ENCODE measurements at places on chromosomes 7 and 10.

GRCh38 chr7:128945668-128946366, 8.1 kb downstream of the IRF5 start:
- no peak for DNase-seq

DNA sequence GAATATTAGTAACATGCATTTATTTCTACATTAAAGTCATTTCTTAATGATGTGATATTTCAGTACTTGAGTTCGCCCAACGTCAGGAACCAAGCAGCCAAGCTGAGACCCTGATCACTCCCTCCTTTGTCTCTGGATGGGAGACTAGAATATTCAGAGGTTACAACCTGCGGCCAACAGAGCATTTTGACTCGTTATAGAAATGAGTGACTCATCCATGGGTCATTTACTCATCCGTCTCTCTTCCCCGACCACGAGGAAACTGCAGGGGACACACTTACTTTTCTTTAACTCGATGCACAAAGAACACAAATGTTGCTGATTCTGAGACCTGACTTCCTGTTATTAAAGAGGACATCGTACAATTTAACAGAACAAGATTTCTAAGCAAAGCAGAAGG, 343.3 kb downstream of the FRMD4A start:
- no peak for DNase-seq

GRCh38 chr10:93180482-93180931, 106.8 kb downstream of the CYP26A1 start:
- no peak for DNase-seq

DNA sequence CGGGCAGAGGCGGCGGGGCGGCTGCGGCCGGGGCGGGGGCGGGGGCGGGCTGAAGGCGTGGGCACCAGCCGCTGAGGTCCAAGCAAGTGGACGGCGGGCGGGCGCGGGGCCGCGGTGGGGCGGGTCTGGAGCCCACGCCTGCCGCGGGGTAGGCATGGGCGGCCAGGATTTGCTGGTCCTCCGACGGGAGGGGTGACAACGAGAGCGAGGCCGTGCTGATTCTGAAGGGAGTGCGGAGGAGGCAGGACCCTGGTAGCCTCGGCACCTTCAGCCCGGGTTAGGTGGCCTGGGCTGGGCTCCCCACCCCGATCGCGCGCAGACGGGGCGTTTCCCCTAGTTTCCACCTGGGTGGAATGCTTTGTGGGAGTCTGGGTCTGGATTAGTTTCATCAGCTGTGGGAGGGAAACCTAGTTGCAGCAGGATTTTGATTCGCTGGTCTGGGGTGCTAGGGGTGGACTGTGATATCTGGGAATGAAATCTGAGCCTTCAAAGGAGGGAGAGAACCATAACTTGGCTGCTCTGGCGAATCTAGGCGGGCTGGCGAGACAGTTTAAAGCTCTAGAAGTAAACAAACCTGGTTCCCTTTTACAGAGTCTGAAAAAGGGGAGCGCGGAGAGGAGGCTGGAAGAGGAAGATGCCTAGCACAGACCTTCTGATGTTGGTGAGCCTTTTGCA, 609 bp downstream of the SGPL1 start:
- DNase-seq, result peak; percentile 62

DNA sequence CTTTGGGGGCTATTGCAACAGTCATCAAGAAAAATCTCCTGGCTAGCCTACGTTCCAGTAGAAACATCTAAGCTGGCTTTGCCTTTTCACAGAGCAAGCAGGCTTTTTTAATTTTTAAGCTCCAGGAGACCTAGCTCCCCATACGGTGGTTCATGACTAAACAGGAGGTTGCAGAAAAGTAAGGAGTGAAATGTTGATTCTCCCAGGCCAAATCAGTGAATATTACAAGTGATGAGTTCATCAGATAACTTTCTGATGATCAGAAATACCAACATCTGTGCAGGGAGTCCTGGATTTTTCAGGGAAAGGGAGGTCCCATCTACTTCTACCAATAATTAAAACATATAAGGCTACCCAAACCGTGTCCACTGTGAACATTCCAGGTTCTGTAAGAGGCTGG, 477.3 kb upstream of the CELF2 start:
- DNase-seq, result no peak

DNA sequence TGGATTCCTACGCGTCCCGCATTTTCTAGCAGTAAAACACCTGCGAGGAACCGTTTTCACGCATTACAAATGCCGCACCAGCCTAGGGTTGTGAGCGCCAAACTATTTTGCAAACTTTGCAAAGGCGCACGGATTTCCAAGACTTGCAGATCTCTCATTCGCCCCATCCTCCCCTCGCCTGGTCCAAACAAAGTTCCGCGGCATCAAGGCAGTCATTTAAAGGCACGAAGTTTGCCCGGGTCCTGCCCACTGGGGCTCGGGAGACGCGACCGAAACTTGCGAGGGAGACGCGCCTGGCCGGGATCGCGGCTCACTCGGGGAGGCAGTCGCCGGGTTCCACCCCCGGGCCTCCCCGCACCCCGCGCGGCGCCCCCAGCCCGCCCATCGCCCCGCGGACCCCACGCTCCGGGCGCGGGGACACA, 613 bp downstream of the USP6NL start:
- DNase-seq, result peak; percentile 61

GRCh38 chr10:83680470-83680891, 458.8 kb upstream of the GHITM start:
- DNase-seq, result no peak

GRCh38 chr10:52994370-52994769, 221.8 kb upstream of the MBL2 start:
- no peak for DNase-seq

DNA sequence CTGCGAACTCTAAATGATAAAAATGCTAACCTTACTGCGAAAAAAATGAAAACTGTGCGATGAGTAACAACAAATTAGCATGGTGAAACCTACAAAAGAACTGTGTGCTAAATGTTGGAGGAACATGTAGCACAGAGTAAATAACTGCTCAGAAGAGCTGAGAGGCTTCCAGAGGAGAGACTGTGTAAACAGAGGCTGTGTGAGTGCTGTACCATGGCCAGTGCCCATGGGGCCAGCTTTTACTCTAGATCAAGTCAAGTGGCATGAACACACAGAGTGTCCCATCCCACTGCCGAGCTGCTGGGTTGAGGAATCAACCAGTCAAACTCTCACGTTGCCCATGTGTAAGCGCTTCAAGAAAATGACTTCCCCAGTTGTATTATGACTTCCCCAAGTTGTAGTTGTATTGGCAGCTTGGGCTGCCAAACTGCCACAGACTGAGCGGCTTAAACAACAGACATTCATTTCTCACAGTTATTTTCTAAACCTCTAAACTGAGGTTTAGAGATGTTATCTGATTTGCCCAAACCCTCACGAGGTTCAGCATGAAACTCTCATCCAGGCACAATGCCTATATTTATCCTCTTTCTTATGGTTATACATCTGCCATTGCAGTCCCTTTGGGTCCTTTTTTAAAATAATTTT, 270.7 kb downstream of the ABCA13 start:
- DNase-seq, result no peak

DNA sequence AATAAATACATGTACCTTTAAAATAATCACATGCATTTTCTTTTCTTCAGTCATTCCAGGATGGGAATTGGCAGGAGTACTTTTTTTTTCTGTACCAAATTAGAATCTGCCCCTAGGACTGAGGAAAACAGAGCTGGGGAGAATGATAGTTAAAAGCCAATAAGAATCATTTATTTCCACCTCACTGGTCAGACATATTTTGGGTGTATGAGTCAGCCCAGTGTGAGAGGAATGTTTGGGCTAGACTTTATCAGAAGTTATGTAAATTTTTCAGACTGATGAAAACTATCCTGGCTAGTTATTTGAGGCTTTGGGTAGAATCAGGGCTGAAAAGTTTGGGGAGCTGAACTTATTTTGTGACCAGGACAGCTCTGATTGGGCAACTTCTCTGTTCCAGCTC, 303.1 kb upstream of the NPSR1 start:
- no peak for DNase-seq

DNA sequence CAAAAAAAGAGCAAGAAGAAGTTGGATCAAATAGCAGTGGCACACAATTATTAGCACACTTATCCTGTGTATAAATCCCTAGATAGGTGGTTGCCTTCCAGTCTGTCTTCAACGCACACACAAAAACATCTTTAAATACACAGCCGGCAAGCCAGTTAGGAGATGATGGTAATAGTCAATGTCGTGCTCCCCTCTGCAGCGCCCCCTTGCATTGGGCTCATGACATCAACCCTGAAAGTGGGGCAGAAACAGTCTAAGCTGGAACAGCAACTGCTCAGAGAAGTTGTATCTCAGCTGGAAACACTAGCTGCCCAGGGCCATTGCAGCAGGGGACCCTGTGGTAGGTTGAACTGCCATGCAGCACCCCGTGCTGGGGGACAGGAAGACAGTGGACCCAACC, 179.5 kb upstream of the YAE1 start:
- DNase-seq, result no peak

GRCh38 chr7:113652501-113652900, 266.3 kb downstream of the PPP1R3A start:
- no peak for DNase-seq

DNA sequence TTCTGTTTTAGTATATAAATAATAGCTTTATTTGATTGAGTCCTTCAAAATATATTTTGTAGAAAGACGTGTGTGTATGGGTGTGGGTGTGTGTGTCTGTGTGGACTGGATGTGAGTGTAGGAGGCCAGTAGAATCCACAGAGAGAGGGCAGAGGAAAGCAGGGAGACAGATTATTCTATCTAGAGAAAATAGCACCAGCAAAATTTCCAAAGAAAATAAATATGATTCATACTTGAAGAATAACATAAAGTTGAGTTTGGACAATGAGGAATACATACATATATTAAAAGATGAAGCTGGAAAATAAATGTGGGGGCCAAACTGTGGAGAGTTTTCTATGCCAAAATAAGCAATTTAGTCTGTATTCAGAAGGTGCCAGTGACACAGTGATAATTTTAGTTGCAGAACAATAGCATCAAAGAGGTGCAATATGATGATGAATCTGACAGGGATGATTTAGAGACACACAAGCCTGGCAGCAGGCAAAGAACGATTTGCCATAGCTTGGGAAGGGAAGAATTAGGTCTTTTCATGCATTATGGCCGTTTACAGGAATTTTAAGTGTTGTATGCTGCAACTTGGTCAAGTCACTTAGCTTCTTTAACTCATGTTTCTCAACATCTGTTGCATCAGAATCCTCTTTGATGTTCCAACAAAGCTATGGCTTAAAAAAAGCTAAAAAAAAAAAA, 121.3 kb downstream of the SEMA3A start:
- DNase-seq, result no peak

DNA sequence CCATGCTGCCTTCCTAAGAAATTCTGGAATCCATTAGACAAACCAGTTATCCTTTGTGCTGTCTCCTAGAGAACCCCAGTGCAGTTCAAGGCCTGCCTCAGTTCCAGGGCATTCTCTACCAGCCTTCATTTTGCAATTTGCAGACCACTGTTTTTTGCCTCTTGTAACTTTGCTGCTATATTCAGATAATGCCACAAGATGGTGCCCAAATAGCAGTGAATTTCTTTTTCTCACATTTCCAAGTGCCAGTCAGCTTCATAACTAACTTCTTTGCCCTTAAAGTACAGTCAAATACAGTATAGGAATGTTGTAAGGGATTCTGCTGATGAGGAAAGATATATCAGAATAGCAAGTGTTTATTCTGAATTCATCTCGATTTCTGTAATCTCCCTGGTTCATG, 25.2 kb downstream of the LOXL4 start:
- DNase-seq, result no peak

DNA sequence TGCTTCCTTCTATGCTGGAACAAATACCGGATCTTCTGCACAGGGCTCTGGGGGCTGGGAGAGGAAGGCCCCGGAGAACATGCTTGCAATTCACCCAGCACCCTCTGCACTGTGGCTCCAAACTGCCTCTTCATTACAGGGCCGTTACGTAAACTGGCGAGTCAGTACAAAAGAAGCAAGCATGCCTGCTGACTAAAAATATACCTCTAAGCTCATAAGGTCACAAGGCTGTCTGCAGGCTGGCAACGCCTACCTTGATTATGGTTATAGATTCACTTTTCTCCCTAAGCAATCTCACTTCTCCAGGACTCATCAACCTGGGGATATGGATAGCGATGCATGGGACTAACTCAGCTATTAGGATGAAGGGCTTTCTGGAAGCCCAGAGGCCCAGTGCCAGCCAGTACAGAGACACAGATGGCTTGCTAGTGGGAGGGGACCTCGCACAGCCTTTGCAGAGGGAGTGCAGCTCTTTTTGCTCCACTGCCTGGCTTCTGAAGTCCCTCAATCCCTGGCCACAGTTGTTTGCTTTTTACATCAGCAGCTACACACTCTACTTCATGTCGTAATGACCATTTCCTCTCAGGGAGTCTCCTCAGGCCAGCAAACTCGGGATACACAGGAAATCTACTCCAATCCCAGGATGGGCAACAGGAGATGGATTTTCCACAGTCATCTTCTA, 96.1 kb downstream of the SH3PXD2A start:
- no peak for DNase-seq

DNA sequence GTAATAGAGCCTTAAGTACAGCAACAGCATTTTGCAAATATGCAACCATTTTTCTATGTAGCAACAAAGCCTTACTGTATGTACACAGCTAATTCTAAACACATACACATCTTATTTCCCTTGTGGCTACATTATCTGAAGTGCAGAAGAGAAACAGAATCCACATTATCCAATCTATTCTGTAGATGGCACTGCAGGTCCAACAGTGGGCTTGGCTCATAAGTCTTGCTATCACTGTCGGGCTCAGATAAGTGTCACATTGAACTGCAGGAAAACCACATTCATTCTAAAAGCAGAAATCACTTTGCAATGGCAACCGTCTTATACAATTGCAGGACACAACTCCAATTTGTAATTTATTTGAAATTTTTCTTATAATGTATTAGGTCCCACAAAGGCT, 109.8 kb upstream of the NOBOX start:
- DNase-seq, result no peak

- DNase-seq, result no peak
Measured at GRCh38 chr10:93030409-93030808, 30.2 kb upstream of the CYP26C1 start.

DNA sequence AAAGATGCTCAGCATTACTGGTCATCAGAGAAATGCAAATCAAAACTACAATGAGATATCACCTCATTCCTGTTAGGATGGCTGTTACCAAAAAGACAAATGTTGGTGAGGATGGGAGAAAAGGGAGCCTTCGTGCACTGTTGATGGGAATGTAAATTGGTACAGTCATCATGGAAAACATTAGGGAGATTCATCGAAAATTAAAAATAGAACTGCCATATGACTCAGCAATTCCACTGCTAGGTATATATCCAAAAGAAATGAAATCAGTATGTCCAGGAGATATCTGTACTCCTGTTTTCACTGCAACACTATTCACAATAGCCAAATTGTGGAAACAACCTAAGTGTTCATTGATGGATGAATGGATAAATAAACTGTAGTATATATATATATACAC, 228.1 kb downstream of the ACTR3B start:
- DNase-seq, result no peak

DNA sequence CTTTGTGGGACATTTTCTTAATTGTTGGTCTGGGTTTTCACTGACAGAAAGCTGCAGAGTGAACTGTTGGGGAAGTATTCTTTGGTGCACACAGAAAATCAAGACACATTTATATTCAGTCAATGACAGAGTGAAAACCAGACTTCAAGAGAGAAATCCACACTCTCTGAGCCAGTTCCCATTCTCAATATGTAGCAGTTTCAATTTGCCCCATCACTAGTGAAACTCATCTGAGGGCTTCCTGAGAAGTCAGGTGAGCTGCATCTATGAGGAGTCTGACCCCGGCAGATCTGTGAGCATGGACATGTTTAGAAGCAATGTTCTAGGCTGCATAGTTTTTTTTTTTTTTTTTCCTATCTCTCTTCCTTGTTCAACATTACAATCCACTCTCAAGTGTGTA, 163.7 kb upstream of the AHR start:
- no peak for DNase-seq

GRCh38 chr7:88545663-88546062, 213.8 kb upstream of the ZNF804B start:
- DNase-seq, result no peak

- DNase-seq, result no peak
Measured at GRCh38 chr10:116836902-116837523, 12.3 kb upstream of the ENO4 start.
